Stimulated activated CD4-positive, alpha-beta T cell treated with anti-CD3 and anti-CD28 coated beads, Interleukin-12 subunit alpha, Interleukin-12 subunit beta, amount 100 ng/mL, for 48 hours (primary cell): ENCODE measurements at places on chromosomes 12 and 14.
A peak's percentile ranks its signal among the peaks of the same experiment; 100 is the strongest.

DNA sequence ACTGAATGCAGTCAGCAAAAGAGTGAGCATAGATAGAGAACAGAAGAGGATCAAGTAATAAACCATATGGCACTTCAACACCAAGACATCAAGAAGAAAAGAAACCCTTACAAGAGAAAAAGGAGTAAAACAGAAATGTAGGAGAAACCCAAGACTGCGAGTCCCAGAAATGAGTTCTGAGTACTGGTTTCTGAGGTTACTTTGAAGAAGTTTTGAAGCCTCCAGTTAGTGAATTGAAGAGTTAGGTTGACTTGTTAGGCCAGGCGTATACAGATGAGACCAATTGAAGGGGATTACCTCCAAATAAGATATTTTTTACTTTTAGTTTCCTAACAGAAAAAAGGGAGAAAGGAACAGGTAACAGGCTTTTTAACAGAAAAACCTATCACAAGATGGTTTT lies 162.2 kb upstream of the SSTR1 start:
- no peak for DNase-seq

GRCh38 chr12:108720757-108721514 lies 10.4 kb downstream of the CORO1C start:
- DNase-seq, result no peak

GRCh38 chr12:16159571-16159970 lies 117.9 kb downstream of the SLC15A5 start:
- no peak for DNase-seq

- DNase-seq, result no peak
These were observed 47.8 kb downstream of the MYRFL start for GRCh38 chr12:69872804-69873203.

DNA sequence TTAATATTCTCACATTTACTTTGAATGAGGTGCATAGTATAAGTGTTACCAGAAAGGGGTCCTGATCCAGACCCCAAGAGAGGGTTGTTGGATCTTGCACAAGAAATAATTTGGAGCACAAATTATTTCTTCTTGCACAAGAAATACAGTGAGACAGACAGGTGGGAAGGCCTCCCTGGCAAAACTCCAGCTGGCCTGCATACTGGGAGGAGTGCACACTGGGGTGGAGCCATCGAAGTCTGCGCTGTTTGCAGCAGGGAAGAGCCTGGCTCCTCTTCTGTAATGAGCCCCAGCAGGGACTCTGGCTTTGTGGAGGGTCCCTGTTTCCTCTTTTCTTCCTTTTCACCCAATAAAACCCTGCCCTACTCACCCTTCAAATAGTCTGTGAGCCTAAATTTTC lies 141.6 kb downstream of the GLT1D1 start:
- DNase-seq, result no peak

- peak; percentile 15 for DNase-seq
These were observed 479 bp downstream of the KDM5A start for GRCh38 chr12:388541-389141.

GRCh38 chr12:99695050-99695449 lies 47.5 kb downstream of the GARIN6 start:
- no peak for DNase-seq

GRCh38 chr14:51444353-51445000 lies 204.4 kb downstream of the TMX1 start:
- DNase-seq, result no peak

GRCh38 chr12:94128280-94128679 lies 20.1 kb upstream of the PLXNC1 start:
- no peak for DNase-seq

DNA sequence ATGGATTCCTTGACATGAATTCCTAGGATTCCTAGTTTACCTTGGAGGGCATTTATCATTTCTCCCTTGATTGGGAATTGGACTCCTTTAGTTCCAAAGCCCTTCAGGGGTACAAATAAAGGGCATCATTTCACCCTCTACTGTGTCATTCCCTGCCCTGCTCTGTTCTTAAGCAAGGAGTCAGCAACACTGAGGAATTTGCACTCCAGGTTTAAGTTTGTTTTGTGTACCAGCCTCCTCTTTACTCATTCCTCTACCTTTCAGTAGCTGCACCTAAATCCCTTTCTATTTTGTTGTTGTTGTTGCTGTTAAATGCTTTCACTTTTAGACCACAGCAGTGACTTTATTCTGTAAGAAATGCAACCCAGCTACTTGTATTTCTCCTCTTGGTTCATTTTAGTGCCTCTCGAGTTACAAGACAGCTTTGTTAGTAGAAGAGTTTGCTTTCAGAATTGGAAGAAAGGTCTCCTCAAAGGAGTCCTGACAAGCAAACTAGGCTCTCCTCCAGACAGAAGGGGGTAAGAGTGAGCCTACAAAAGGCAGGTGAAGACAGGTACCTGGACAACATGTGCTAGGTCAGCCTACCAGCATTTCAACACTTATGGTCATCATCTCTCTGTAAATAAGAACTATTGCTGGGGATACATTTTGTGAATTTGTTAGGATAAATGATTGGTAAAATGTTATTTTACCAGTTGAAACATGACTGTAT lies 90.0 kb downstream of the RMST start:
- DNase-seq, result no peak

DNA sequence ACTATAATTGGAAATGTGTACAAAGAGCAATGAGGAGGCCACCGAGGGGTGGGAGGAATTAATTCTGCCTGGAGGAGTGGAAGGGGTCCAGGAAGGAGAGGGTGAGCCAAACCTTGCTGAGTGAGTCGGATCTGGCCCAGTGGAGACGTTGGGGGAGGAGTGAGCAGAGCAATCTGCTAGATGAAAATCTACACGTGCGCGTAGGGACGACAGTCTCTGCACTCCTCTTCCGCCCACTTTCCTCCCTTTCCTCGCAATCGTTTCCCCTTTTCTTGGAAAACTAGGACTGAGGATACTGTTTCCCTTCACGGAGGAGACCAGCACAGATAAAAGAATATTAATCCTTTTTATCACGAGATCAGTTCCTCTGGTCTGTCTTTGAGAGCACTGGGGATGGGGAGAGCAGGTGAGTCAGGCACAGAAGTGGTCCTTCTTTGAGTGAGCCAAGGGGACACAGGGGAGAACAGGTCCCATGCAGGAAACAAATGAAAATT lies 2.9 kb upstream of the NAB2 start:
- no peak for DNase-seq

DNA sequence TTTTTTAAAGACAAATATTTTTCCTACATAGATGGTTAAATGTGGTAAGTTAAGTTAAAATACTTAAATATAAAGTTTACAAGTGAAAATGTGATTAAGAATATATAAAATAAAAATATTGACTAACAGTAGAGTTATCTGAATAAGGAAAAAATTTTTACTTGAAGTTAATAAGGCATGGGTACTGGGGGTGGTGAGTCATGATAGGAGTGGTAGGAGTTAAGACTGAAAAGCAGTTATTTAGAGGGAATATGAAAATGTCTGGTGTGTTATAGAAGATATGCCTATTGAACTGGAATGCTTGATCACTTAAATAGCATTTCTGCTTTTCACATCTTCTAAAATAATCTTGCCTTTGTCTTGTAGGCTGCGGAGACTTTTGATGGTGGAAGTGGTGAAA lies 68.7 kb downstream of the CCDC91 start:
- DNase-seq, result no peak

DNA sequence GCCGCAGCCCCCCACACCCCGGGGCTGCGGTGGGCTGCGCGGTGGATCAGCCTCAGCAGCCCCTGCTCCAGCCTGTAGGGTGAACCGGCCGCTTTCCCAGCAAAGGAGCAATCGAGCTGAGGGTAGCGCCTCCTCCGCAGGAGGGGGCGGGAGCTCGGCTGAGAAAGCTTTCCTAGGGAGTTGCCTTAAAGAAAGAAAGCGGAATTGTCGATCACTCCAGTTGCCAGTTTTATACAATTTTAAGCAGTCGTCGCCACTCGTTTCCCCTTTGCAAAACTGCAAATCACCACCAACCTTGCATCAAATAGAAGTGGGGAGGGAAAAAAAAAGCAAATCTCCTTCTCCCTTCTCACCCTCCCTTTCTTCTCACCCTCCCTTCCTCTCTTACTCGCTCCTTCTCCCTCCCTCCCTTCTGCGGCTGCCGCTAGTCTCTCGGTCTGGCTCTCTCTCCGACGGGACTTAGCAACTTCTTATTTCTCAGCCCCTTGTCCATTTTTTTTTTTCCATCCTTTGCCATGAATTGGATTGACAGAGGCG lies at the start of gene PDE3A:
Gene PDE3A (plus strand): TSS at position 424 of the 537 bp plus-strand sequence. CDS start 748 bp downstream, outside the sequence.
- DNase-seq, result no peak

DNA sequence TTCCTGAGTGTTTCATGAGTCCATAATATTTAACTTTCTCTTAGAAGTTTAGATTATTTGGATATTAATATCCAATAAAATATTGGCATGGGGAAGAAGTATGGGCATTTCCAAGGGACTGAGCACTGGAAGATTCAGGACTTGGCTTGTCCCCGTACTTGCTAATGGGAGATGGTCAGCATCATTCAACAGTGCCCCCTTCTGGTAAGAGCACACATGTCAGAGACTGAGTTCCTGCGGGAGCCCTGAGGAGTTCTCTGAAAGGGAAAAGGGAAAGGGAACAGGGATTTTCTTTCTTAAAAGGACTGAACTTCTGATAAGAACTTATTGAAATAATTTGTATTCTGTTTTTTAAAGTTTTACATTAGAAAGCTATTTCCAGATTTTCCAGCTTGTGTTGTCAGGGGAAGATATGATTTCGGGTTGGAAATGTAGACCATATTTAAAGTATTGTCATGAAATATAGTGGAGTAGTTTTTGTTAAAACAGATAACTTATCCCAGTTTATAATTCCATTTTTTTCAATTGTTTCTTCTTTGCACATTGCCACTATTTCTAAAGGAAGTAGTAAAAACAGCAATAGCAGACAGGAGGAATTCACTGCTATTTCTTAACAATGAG lies 59.8 kb upstream of the C12orf71 start:
- DNase-seq, result peak; percentile 28

- DNase-seq, result no peak
These were observed 189.5 kb upstream of the FRMD6 start for GRCh38 chr14:51462182-51462581.

DNA sequence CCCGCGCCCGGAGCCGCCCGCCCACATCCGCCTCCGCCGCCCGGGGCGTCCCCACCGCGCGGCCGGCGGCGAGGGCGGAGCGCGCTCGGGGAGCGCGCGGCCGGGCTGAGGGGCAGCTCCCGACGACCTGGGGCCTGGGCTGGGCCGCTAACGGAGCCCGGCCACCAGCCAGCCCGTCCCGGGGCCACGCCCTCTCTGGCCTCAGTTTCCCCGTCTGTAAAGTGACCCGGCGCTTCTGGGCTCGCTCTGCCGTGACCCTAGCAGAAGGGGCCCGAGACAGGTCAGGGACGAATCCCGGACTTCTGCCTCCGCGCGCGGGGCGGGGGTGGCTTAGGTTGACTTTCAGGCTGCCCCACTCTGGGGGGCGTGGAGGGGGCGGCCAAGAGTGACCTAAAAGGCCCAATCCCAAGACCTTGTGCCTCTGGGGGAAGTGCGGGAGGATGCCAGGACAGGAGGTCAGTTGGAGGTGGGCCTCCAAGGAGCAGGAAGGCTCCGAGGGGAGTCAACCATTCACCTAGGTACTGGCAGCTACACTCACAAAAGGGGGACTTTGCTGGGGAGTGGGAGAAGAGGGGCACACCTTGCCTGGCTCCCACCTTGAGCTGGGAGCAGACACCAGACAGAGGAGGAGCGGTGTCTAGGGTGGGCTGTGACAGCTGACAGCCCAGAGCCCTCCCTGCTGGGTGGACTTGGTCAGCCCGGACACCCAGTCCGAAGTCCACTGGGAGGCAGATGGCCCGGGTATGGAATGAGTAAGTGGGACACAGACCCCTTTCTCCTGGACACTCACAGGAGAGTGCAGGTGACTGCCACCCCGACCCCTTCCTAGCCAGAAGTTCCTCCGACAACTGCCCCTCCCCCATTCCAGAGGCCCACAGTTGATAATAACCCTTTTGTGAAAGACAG lies 486 bp upstream of the AKT1 start:
- DNase-seq, result no peak

DNA sequence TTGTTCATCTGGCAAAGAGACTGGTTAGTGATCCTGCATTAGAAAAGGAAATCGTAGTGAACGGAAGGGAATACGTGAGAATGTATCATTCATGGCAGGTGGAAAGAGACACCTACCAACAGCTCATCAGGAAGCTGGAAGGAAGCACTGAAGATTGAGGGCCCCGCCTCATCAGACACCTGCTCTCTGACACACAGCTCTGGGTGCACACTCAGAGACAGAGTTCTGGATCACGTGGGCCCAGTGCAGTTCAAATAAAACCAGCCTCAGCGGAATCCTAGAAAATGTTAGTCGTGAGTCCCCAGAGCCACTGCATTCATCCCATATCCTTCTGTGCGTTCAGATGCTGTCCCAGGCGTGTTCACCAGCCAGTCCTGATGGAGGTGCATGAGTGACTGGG lies 129.7 kb downstream of the GLT1D1 start:
- DNase-seq, result no peak

DNA sequence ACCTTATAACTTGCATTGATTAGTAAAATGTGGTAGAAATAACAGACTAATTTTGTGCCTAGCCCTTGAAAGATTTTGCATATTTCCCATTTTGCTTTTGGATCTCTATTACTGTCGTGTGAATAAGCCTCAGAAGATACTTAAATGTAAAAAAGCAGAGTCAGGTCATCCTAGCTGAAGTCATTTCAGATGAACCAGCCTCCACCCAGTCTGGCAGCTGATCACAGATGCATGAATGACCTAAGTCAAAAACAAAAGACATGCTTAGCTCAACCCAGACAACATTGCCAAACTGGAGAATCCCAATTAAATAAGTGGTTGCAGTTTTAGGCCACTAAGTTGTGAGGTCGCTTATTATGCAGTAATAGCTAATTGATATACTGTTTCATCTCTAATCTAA lies 349.9 kb downstream of the C12orf50 start:
- no peak for DNase-seq

GRCh38 chr12:66693901-66694513 lies 15.1 kb upstream of the GRIP1 start:
- peak; percentile 35 for DNase-seq

- DNase-seq, result no peak
These were observed 16.7 kb downstream of the TMEM132D start for GRCh38 chr12:129887101-129887500.

GRCh38 chr12:48074266-48074665 lies 31.6 kb downstream of the SENP1 start:
- DNase-seq, result no peak

- no peak for DNase-seq
These were observed 35.3 kb upstream of the ANKRD9 start for GRCh38 chr14:102544747-102545460.

DNA sequence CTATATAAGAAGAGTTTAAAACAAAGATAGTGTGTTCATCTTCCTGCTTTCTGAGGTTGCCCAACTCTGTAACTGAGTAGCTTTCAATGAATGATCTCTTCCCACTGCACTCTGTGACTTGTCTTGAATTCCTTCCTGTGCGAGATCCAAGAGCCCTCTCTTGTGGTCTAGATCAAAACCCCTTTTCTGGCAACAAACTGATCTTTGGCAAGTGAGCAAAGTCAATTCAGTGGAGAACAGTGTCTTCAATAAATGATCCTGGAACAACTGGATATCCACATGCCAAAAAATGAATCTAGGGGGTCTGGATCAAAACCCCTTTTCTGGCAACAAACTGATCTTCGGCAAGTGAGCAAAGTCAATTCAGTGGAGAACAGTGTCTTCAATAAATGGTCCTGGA lies 8.5 kb downstream of the CFAP54 start:
- no peak for DNase-seq

- peak; percentile 44 for DNase-seq
These were observed 19.6 kb downstream of the HCFC2 start for GRCh38 chr12:104083769-104084475.
